ENCODE measurements at places on chromosomes 11 and 22. TPM values are rescaled to one million over a fixed set of nuclear protein-coding genes. Genes with fewer than 3 reads are reported as not detected.

The OR5A1 gene
- polyA plus RNA-seq = 0.03 TPM

The ZNF214 gene
- polyA plus RNA-seq = 14.0 TPM

The TSPAN32 gene
- 1.9 TPM for polyA plus RNA-seq

DNA sequence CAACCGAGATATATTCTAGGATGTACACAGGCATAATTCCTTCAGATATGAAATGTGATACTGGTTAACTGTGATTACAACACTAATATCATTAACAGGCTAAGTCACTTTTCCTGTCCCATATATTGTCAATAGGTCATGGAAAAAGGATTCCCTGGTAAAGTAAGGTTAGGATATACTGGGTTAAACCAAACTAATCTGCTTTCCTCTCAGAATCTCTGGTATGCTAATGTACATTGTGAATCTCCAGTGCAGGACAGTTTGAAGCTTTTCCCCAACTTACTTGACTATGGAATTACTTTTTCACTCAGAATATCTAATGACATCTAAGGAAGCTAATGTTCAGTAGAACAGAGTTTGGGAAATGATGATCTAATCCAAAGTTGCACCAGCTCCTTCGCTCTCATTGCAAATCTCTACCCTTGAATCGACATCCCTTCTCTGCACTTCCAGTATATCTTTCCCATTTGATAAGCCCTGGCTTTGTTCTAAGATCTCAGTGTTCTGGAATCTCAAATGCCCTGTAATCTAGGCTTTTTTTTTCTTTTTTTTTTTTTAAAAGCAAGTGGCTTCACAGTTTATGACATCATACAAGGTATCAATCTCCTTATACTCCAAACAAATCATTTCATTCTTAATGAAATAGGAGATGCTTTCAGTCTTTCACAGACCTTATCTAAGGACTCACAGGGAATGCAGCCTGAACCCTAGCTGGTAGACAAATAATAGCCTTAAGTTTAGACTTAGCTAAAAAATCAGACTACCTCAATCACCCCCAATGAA, 43.8 kb downstream of the COPB1 start:
- no peak for DNase-seq

DNA sequence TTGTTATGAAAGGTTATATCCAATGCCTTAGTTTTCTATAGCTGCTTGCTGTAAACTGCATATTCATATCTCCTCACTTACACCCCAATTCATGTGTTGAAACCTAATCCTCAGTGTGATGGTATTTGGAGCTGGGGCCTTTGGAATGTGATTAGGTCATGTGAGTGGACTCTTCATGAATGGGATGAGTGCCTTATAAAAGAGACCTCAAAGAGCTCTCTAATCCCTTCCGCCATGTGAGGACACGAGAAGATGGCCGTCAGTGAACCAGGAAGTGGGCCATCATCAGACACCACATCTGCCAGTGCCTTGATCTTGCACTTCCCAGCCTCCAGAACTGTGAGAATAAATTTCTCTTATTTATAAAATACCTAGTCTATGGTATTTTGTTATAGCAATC, 79.3 kb downstream of the CYP2R1 start:
- no peak for DNase-seq

GRCh38 chr22:43327157-43327438, 16.1 kb downstream of the SCUBE1 start:
- no peak for DNase-seq

Data from left kidney (tissue), 8 donors.